NCI-H1048 (cell line): ENCODE measurements at places on chromosomes 5 and 9.

DNA sequence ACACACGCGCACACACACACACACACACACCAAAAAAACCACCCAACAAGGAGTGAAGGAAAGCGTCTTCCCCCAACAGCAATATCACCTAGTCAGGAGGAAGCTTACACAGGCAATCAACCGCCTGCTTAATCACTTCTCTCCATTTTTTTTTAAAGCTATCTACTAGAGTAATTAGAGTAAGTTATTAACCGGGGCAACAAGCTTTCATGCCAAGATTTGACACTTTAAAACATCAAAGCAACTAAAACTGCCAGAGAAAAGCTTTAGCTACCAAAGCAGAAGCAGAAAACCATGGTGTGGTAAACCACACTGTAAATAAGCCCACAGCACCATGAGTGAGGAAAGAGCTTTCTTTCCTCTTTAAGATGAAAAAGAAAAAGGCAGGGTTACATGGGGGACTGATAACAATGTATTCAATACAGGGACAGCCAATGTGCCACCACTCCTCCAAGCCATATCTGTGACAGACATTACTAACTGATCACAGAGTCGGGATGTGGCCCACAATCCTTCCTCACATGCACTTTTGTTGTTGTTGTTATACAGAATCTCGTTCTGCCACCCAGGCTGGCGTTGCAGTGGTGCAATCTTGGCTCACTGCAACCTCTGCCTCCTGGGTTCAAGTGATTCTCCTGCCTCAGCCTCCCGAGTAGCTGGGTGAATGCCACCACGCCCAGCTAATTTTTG is 282.1 kb downstream of the CRB2 start:
- DNase-seq, result no peak

- DNase-seq, result no peak
These were observed 457 bp upstream of the IDNK start for GRCh38 chr9:83622433-83622938.

GRCh38 chr5:125685771-125686170 is 737.4 kb upstream of the GRAMD2B start:
- DNase-seq, result no peak

GRCh38 chr9:71626395-71626794 is 141.9 kb downstream of the CEMIP2 start:
- DNase-seq, result no peak

DNA sequence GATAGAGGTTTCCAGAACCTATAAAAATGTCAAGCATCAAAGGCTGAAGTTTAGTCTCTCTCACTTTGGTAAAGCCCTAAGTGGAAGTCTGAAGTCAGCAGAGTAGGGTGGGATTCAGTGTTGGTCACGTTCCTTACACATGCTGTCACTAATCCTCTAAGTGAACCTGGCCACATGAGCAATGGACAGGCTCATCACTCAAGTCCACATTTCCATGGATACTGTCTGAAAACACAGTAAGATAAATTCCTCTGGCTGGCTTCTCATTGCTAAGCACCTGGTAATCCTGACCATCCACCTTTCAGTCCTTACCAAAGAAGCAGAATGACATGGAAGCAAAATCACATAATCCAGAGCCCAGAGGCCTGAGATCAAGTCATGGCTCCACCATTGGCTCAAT is 43.8 kb downstream of the GNA14 start:
- DNase-seq, result no peak
